Activated effector memory CD4-positive, alpha-beta T cell treated with anti-CD3 and anti-CD28 coated beads, Interleukin-2, amount 50 U/mL, for 16 hours (primary cell): ENCODE measurements at places on chromosomes 13 and 19.
A peak's percentile ranks its signal among the peaks of the same experiment; 100 is the strongest.

GRCh38 chr13:97976610-97977521, 23.4 kb downstream of the IPO5 start:
- DNase-seq = no peak

GRCh38 chr13:91056746-91057145, 290.7 kb upstream of the MIR17HG start:
- DNase-seq = no peak

- DNase-seq = no peak
Measured at GRCh38 chr13:108508263-108508662, 121.1 kb upstream of the MYO16 start.

GRCh38 chr13:98484289-98485219, 92.4 kb downstream of the STK24 start:
- DNase-seq = peak; percentile 91

GRCh38 chr13:70923863-70924752, 815.9 kb upstream of the KLHL1 start:
- no peak for DNase-seq

DNA sequence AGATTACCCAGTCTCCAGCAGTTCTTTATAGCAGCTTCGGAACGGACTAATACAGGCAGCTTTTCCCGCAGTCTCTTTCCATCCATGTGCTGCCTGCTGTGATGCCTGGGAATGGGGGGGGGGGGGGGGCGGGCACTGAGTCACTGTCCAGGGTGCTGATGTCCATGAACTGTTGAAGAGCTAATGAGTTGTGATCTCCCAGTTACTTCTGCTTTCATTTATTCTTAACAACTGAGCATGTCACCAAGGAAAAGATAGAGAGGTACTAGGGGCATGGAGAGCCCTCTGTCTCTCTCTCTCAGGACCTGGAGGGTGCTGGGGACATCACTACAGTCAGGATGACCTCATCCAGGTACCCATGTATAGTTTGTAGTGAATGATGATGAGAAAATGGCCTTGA, 20.3 kb upstream of the CEACAM1 start:
- DNase-seq = no peak

- DNase-seq = no peak
Measured at GRCh38 chr13:77703408-77703807, 5.9 kb downstream of the SLAIN1 start.

DNA sequence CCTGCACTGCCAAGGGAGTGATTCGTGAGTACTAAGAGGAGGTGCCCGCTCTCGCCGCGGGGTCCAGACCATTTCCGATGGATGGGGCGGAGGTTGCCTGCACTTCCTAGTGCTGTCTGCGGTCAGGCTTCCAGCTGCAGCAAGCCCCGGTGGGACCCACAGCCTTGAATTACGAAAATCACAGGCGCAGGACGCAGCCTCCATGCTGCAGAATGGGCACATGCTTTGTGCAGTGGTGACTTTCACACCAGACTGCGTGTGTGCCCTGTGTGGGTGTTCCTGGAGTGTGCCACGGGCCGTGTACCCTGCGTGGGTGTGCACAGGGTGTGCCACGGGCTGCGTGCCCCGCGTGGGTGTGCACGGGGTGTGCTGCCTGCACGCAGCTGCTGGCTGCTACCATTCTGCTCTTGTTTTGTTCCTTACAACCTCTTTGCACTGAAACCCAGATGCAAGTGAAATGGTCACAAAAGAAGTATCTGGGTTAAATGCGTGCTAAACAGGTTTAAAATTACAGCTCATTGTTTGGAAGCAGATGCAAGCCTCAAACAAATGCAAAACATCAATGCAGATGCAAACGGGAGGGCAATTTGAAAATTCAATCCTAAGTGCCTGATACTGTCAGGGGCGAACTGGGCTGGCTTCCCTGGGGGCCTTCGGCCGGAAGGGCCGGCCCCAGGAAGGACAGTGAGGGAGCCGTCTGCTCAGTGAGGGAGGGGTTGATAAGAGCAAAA, 221.2 kb upstream of the SOX1 start:
- no peak for DNase-seq

GRCh38 chr13:94495806-94496205, 16.3 kb upstream of the DCT start:
- no peak for DNase-seq

- DNase-seq = no peak
Measured at GRCh38 chr19:1567848-1568227, 287 bp downstream of the MEX3D start.

DNA sequence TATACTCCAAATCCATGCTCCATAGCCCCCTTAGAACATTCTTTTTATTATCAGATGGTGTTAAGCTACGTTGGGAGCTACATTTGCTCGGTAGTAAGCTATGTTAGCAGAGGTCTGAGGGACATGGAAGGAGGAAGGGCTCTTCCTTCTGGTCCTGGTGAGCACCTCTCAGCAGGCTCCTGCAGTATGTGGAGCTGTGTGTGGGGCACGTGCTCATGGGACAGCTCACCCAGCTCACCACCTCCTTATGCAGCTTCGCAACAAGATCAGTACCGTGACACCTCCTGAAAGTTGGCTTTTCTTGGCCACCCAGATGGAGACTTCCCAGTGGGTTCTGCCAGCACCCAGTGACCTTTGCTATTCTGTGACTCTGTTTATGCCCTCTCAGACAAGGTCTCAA, 400.5 kb upstream of the SLC10A2 start:
- no peak for DNase-seq

DNA sequence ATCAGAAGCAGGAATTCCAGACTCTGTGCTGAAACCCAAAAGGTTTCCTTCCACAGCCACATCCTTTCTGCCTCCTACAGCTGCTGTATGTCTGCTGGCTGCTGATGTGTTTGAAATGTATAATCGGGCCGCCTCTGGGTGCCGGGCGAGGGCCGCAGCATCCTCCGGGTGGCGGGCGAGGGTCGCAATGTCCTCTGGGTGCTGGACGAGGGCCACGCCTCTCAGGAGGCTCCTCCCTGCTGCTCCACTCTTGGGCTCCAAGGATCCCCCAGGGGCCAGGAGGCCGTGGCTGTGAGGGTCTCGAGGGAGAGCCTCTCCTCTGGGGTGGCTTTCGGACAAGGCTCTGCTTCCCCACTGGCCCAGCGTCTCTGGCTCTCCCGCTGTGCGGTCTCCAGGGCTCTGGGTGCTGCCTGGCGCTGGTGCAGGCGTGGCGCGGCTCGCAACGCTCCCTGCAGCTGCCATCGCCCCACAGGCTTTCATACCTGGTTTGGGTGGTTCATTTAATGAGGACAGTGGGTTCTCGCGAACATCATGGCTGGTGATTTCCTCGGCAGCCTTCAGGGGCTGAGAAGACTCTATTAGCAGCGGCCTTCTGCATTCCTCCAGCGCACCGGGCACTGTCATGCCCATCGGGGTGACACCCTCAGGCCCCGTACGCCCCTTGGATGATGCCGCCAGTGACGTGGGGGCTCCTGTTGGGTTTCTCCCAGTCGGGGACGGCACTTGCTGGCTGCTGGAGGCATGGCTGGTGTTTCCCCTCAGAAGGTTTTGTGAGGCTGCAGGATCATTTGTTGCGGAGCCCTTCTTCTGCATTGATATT, 41.8 kb upstream of the GRTP1 start:
- DNase-seq = peak; percentile 61

- no peak for DNase-seq
Measured at GRCh38 chr13:79880818-79881217, 399.9 kb downstream of the NDFIP2 start.

DNA sequence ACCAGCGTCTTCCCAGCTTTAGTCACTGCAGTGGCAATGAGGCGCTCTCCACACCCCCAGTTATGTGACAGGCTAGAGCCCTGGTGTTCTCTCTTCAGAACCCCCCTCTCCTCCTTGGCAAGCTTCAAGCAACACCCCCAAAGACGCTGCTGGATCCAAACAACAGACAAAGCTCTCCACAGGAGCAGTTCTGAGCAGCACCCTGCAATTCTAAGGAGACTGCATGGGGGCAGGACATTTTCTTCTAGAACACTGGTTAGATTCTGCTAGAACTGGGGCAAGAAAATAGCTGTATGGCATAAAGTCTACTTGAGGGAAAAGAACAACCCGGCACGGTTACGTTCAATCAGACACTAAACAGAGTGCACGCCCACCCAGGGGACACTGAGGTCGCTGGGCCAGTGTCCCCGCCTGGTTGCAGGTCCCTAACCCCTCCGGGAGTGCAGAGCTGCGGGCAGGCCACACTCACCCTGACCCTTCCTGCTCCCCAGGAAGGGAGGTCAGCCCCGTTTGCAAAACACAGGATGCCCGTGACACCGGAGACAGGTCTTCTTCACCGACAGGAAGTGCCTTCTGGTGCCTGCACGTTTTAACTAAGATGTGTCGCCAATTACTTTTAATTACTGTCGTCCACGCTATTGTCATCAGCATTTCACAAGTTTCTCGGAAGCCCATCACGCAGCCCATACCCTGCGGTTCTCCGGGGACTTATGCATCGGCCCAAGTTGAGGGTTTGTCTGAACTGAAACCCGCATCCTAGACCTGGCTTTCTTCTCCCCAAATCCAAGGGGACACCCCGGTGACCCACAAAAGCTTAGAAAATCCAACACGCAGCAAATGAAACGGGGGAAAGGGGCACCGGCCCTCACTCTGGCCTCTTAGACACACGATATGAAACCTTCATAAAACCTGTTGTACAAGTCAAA, 943 bp downstream of the GJB6 start:
- DNase-seq = peak; percentile 68

- DNase-seq = peak; percentile 76
Measured at GRCh38 chr19:51784922-51785690, 9.9 kb upstream of the FPR3 start.

DNA sequence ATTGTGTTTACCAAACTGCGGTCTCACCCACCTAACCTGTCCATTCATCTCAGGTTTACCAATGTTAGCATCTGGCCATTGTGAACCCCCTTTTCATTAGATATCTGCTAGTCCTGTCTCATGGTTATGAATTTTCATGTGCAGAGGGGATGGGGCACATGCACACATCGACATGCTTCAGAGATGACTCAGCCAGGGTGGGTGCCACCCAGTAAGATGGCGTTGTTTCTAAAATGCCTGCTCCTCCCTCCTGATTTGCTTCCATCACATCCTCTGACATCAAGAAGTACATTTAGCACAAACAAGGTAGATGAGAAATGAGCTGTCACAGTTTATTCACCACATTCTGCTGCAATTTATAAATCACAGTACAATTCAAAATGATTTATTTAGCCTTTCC, 51.3 kb downstream of the GPALPP1 start:
- DNase-seq = no peak

DNA sequence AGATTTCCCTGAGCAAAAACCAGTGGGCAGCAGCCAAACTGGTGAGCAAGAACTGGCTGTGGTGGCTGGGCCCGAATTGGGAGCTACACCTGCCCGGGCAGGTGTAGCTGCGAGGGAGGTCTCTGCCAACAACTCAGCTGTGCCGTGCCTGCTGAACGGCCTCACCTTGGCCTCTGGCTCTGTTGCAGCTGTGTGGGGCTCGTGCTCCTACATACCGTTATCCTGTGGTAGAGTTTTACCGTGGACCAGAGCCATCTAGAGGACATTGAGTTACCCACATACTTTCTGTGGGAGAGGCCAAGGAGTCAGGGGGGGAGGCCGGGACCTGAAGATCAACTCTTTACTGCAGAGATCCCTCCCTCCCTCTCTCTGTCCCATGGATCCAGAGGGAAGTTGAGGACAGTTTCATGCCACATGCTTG, 113.2 kb downstream of the TM9SF2 start:
- no peak for DNase-seq

- DNase-seq = no peak
Measured at GRCh38 chr19:41479757-41480191, 36.8 kb downstream of the ERICH4 start.

- no peak for DNase-seq
Measured at GRCh38 chr19:1364070-1364704, 19.5 kb upstream of the NDUFS7 start.

DNA sequence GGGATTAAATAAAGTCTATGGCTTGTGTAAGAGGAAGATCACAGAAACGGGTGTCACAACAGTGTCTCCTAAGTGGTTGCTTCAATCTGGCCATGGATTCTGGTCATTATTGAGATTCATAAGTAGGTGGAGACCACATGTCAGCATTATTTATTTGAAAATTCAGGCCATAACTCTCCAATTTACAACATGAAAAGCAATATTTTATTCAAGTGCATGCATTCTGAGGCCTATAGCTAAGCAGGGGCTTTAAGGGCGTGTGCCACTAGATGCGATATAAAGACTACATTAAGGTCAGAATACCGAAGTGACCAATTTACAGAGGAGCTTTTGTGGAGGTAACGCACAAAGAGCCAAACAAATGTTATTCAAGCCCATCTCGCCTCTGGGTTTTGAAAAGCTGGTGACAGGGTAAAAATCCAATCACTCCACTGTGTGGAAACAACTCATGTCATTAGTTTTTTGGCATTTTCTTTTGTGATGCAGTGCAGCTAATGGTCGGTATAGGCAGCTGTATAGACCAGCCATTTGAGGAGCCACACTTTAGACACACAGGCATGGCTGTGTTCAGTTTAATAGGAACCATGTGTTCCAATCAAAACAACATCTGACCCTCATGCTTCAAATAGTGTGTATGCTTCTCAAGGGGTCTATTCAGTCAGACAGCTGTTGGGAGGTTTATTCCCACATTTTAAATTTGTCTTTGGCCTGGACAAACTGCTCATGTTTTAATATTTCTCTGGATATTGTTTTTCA, 123.7 kb downstream of the KL start:
- DNase-seq = no peak

DNA sequence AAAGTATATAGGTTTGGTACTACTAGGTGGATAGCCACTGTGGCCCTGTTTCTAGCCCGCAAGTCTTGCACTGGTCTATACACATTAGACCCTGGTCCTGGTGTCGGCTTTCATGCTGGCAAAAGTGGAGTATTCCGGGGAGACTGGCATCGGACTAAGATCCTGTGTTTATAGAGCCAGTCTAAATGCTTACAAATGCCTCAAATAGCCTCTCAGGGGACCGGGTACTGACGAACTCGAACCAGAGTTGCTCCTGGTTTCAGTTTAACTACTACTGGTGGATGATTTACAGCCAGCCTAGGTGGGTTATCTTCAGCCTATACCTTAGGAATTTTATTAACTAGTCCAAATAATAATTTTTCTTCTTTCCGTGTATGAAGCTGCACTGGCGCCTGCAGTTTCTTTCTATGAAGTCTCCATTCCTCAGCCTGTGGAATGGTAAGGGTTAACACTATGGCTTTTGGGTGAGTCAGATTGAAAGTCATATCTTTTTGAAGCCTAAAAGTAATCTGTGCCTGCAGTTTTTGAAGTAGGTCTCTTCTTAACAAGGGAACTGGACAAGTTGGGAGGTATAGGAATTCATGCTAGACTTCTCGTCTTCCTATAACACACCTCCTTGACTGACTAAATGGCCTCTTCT, 51.3 kb downstream of the OR10H4 start:
- DNase-seq = no peak

DNA sequence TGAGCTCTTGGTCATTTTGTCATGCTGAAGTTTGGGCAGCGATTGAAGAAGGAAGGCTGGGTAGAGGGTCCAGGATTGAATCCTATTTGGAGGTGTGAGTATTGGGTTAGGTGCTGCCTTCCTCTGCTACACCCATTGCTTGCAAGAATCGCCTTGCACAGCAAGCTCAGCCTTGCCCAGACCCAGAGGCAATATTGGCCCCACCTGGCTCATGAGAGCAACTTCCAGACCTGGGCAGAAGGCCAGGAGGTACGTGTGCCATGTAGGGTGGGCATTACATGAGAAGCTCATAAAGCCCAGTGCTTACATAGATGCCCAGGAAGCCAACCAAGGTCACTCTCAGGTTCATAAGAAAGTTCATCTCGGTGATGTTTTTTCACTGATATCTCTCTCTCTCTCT, 718.0 kb downstream of the EFNB2 start:
- DNase-seq = no peak

GRCh38 chr19:38417544-38418506, 8.2 kb downstream of the RASGRP4 start:
- peak; percentile 84 for DNase-seq
